ENCODE measurements at places on chromosomes 4 and X.
A peak's percentile ranks its signal among the peaks of the same experiment; 100 is the strongest.

- DNase-seq = no peak
These were observed 183.9 kb downstream of the OPHN1 start for GRCh38 chrX:68249401-68249831.

DNA sequence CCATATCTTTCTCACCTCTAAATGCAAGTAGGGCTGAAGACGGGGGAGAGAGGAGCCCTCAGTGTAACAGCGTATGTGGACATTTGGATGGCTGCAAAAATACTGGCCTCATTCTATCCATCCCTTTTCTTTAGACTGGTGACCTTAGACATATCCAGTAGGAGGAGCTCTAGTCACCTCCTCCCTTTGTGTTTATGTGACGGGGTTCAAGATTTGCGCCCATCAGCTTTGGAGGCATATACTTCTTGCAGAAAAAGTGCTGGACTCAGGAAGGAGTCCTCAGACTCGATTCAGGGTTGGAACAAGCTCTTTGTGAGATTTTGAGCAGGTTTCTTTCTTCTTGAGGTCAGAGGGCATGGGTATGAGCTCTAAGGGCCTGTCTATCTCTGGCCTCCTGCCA, 86.2 kb downstream of the MAMLD1 start:
- no peak for DNase-seq

GRCh38 chrX:87626996-87627395, 109.4 kb downstream of the KLHL4 start:
- no peak for DNase-seq

DNA sequence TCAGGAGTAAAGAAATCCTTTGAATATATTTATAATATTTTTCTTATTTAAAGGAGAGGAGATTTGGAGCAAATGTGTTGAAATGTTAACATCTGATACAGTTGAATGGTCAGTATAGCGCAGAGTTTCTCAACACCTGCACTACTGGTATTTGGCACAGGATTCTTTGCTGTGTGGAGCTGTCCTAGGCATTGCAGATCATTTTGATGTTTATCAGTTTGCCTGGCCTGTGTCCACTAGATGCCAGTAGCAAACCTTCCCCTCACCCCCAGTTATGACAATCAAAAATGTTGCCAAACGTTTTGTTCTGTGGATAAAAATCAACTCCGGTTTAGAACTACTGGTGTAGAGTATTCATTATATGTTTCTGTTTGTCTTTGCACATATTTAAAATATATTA, 765.3 kb upstream of the SLIT2 start:
- no peak for DNase-seq

DNA sequence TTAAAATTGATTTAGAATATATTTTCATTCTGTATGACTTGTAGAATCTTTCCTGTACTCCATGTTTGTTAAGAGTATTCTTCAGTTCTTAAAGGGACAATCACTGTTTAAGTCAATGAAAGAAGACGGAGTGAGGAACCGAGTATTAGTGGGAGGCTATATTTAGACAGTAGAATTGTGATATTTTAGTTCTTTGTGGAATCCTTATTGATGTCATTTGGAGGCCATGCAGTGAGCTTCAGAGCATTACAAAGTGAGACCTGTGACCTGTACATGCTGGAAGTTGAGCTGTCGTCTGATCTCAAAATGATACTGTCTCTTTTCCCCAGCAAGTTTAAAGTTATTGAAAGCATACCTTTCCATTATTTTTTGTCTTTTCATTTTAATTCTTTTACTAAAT, 394.7 kb downstream of the GALNTL6 start:
- DNase-seq = no peak

DNA sequence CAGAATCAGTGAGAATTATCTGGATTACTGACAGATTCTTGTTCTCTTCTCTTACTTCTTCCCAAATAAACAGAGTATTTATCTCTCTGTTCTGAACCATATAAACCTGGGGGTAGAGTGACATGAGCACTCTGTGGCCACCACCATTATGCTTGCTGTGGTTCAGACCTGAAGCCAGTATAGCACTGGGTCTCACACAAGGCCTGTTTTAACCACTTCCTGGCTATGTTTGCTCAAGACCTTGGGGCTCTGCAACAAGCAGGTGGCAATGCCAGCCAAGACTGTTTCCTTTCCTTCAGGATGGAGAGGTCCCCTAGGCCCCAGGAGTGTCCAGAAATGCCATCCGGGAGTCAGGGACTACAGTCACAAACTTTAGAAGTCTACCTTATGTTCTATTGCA, 21.7 kb upstream of the HEPH start:
- no peak for DNase-seq

DNA sequence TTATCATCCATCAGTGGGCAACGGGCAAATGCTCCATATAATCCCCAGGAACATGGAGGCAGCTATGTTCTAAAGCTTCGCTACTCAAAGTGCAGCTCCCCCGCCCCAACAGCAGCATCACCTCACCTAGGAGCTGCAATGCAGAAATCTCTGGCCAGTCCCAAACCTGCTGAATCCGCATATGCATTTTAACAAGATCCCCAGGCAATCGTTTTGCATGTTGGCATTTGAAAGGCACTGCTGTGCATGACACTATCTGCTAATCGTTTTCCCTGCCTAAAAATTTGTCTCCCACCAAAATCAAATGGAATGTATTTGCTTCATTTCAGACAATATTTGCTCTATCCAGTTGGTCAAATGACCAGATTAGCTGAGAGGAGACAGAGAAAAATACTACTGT, 15.2 kb downstream of the ADGRG2 start:
- no peak for DNase-seq

GRCh38 chr4:174055344-174055743, 228.1 kb downstream of the FBXO8 start:
- DNase-seq = no peak

DNA sequence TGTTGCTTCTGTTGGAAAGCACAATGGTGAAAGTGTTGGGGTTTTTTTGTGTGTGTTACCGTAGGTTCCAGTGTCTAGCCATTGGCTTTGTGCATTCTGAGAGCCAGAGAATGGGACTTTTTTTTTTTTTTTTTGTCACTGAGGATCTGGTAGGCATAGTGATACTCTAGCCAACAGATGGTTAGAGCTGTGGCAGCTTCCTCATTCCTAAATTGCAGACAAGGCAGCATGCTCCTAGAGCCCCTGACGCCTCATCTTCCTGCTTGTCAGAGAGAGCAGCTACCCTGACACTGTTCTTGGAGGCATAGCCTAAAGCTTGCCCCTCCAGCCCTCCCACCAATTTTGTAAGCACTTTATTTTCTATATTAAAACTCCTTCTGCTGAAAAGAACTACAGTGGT, 27.0 kb downstream of the ARHGEF9 start:
- no peak for DNase-seq

DNA sequence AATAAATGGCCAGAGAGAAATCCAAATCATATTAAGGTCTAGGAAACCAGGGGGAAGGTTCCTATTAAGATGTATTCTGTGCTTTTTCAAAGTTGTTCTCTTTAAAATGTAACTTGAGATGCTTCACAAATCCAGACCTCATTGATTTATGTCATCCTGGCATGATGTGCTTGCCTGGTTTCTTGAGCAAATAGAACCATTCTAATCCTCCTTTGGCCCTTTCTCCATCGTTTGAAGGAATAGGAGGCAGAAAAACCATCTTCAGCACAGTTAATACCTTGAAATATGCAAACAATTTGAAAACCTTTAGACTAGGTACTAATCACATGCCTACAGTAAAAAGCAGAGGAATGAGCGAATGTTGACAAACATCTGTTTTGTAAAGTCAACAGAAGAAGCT, 202.2 kb upstream of the CXorf66 start:
- no peak for DNase-seq

GRCh38 chr4:103928370-103928769, 208.6 kb upstream of the TACR3 start:
- DNase-seq = no peak

- no peak for DNase-seq
These were observed 61.9 kb downstream of the TMEM150C start for GRCh38 chr4:82499738-82500434.

DNA sequence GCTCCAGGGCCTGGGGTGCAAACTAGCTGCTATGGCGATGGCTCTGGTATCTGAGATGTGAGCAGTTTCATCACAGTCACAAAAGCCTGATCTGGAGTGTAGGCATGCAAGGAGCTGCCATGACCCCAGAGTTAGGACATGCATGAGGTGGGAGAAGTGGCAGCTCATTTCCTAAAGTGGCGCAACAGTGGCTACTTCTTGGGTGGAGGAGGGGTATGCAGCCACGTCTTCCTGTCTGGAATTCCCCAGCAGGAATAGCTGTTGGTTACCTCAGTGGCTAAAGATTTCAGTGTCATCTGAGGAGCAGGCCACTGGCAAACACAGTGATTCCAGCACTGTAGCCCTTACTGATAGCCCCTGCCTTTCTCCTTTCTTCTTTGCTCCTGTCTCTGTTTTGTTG, 1382.5 kb downstream of the C4orf33 start:
- no peak for DNase-seq

DNA sequence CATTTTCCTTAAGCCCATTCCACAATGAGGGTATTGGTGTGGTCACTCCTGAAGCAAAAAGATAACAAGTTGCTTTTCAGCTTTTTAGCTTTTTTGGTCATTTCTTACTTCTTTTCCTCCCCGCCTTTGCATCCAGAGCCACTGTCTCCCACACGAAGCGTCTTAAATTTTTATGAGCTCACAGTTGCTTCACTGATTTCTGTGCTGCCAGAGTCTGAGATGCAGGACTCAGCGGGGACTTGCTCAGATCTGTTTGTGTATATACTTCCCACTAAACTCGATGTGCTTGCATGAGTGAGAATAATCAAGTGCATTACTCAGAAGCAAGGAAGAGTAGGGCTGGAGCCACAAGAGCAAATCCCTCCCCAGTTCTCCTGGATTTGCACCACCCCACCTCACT, 80.2 kb upstream of the FHL1 start:
- no peak for DNase-seq

GRCh38 chr4:145888393-145888792, 50.2 kb downstream of the ZNF827 start:
- no peak for DNase-seq

DNA sequence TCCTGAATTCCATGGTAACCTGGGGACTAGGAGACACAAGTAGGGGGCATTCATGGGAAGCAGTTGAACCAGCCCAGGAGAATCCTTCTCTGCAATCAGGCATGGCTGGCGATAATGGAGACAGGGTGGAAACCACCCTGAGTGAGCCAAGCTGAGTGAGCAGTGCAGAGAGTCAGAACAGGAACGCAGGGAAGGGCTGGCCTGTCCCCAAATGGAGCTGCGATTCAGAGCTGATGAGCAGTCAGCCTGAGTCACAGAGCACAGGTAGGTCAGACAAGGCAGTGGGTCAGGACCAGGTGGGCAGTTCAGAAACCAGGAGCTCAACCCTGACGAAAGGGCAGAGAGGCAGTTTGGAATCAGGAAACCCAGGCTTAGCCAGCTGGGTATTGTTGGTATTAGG, 129.0 kb downstream of the BTC start:
- DNase-seq = no peak

GRCh38 chr4:20297783-20298182, 46.1 kb downstream of the SLIT2 start:
- DNase-seq = no peak

DNA sequence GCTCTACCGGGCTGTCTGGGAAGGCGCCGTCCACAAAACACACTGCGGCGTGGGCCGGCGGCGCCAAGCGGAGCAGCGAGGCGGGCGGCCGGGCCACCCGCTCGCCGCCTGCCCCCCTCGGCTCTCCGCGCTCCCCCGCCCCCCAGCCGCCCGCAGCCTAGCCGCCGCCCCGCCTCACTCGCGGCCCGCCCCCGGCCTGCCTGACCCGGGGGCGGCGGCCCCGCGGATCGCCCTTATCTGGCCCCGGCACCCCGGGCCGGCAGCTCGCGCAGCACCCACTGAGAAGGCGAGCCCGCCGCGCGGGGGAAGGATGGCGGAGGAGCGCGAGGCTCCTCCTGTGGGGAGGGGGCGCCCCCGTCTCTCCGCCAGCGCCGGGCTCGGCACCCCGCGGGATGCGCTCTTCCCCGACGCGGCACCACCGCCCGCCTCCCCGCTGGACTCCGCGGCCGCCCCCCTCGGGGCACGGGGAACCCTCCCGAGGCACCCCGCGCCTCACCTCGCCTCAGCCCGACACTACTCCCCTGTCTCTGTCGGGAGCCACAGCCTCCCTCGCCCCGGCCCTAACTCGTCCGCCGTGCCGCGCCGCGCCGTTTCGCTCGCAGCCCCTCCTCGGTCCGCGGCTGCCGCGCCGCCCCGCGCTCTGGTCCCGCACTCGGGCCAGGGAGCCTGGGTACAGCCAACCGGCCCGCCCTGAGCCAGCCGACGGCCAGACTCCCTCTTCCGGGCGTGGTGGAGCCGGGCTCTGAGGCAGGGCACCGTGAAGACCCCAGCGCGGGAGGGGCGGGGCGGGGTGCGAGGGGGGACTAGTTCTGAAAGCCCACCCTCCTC, 566 bp downstream of the ATP11C start:
- peak; percentile 26 for DNase-seq

DNA sequence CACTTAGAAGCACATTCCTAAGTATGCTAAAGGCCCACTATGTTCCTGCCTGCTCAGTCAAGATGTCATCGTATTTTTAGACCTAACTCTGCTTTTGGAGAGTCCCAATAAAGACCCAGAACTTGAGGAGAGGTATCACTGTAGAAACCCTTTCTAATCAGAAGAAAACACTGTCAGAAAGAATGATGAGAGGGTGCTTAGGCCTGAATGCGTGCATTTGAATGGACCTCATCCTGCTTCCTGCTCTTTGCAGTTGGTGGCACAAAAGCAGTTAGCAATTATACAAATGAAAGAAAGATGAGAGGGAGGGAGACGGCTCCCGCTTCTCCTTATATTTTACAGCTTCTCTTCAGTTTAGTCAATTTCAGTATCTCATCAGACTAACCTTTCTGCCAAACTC, 987.2 kb downstream of the CCSER1 start:
- DNase-seq = no peak

DNA sequence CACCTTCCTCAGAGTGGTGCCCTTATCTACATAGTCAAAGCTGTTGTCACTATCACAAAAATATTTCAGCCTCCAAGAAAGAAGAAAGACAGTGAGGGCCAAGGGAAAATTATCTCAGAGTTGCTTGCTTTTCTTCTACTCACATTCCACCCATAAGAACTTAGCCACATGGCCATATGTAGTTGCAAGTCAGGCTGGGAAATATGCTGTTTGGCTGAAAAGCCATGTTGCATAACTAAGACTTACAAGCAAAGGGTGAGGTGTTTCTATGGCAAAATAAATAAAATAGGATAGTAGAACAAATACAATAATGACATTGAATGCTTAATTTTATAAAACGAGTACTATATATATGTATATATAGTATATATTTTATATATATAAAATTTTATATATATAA, 365.9 kb upstream of the PABPC4L start:
- DNase-seq = no peak
